A172 (cell line): ENCODE measurements at places on chromosomes 13 and 19.

- DNase-seq, result peak; percentile 21
Measured at GRCh38 chr13:63481334-63481733, 2065.7 kb upstream of the PCDH20 start.

DNA sequence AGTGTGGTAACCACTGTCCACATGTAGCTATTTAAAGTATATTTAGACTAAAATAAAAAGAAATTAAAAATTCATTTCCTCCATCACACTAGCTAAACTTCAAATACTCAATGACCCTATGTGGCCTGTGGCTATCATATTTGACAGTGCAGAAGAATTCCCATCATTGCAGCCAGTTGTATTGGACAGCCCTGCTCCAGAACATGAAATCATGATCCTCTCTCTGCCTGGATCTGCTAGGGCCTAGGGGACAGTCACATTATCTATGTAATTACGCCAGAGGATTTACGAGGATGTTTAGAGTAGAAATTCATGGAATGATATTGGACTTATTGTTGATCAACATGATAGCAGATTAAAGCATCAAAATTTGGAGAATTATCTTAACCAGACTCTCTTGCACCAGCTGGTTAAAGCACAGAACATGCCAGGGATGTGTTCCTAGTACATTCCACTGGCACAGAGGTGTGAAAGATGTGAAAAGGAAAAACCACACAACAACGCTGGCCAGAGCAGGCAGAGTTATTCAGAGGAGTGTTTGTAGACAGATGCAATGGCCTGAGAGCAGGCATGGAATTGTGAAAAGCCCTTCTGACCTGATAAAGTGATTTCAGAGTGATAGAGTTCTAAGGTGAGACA lies 108.9 kb upstream of the STARD13 start:
- DNase-seq, result no peak

- no peak for DNase-seq
Measured at GRCh38 chr13:63088226-63088625, 1672.6 kb upstream of the PCDH20 start.

DNA sequence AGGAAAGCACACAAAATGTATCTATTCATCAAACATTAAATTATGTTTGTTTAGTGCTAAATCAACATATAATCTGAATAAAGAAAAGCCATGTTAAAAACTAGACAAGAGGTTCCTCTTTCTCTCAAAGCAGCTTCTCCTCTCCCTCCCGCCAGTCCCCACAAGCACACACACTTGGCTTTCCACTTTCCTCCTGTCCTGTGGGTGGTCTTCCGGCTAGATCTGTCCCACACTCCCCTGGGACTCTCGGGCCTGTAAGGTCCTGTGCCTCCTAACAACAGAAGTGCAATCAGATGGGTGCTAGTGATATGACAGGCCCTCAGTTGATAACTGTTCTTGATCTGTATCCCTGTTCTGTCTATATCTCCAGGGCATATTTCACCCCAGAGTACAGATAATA lies 45.6 kb upstream of the RAP2A start:
- DNase-seq, result no peak

GRCh38 chr13:44934724-44935123 lies 54.5 kb downstream of the NUFIP1 start:
- DNase-seq, result peak; percentile 39

DNA sequence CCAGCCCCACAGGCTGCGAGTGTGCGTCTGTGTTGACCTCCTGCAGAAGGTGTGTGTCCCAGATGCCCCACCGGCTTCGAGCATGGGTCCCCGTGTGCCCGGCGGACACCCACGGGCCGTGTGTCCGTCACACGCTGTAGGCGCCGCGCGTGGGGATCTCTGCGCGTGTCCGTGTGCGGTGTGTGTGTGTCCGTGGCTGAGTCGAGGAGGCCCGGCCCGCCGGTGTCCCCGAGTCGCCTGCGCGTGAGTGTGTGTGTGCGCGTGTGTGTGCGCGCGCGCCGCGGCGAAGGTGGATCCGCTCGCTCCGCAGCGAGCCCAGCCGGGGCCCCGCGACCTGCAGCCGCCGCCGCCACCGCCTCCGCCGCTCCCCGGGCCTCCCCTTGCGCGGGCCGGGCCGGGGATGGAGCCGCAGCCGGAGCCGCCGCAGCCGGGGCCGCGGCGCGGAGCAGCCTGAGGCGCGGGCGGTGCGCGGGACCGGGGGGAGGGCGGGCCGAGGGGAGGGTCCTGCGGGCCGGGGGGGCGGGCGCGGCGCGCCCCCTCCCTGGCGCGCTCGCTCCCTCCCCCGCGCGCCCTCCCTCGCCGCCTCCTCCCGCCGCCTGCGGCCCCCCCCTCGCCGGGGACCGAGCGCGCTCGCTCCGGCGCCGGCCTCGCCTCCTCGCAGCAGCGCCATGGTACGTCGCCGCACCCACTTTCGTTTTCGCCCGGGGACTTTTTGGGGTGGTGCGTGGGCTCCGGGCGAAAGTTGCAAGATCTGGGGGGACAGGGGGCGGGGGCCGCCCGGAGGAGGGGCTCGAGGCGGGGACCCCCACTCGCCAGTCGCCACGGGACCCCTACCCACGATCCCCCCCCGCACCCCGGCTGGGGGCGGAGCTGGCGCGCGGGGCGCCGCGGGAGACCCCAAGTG lies 7.1 kb upstream of the NFIC start:
- DNase-seq, result no peak

- DNase-seq, result no peak
Measured at GRCh38 chr13:20424559-20424852, 101.2 kb downstream of the CRYL1 start.

GRCh38 chr19:6381030-6381750 lies 5.5 kb upstream of the PSPN start:
- no peak for DNase-seq

DNA sequence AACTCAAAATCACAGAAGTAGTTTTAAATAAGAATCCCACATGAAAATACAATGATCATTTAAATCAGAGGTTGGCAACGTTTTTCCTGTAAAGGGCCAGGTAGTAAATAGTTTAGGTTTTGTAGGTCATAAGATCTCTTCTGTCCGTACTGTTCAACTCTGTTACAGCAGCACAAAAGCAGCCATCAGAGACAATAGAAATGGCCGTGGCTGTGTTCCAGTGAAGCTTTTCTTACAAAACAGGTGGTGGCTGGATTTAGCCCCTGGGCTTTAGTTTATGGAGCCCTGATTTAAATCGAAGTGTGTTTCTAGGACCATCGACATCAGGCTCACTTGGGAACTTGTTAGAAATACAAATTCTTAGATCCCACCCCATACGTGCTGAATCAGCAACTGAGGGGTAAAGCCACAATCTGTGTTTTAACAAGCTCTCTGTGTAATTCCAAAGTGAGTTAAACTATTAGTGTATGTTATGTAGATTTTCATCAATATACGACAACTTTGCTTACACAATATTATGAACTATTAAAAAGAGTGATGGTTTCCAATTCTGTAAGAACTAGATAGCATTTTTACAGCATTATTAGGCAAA lies 54.8 kb upstream of the MIR17HG start:
- DNase-seq, result no peak

DNA sequence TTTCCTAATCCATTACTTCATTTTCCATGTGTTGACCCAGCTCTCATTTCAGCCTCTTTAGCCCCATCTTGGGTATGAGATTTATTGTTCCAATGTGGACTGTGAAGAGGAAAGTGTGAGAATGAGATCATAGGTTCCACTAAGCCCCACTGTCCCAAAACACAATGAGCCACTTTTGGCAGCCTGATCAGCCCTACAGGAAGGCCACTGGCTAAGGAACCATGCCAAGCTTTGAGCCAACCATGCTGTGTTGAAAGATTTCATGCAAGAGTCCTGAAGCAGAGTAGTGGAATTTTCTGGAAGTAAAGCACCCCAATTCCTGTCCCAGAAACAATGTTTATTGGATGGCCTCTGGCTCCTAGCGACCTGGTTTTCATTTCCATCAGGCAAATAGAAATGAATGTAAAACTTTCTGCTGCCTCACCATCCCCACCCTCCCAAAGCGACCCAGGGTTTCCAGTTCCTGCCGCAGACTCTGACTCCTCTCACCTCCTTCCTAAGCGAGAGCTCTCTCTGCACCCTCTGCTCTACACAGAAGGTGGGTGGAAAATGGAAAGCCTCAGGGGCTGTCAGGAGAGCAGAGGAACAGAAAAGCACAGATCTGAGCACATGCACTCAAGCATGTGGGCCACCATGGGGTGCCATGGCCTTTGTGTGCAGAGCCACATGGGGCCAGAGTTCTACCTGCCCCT lies 73.1 kb downstream of the KCTD12 start:
- DNase-seq, result no peak

DNA sequence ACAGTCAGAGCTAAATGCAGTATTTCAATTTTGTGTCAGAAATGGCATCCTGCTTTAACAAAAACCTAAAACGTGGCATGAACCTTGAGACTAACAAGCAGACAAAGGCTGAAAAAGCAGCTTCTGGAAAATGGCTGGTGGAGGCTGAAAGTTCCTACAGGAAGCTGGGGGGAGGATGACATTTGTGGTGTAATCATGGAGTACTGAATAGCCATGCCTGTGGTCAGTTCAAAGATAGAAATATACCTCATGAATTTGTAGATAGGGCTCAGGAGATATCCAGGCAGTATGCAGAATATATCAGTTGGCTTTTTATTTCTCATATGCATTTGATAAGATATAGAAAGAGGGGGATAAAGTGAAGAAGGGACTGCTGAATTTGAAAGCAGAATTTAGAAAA lies 181.7 kb downstream of the UQCRFS1 start:
- DNase-seq, result no peak

GRCh38 chr19:10144361-10144760 lies 24.7 kb upstream of the EIF3G start:
- DNase-seq, result no peak

- DNase-seq, result no peak
Measured at GRCh38 chr13:40407567-40407966, 258.9 kb downstream of the FOXO1 start.

GRCh38 chr19:18425515-18426415 lies 6.6 kb downstream of the SSBP4 start:
- DNase-seq, result peak; percentile 76

DNA sequence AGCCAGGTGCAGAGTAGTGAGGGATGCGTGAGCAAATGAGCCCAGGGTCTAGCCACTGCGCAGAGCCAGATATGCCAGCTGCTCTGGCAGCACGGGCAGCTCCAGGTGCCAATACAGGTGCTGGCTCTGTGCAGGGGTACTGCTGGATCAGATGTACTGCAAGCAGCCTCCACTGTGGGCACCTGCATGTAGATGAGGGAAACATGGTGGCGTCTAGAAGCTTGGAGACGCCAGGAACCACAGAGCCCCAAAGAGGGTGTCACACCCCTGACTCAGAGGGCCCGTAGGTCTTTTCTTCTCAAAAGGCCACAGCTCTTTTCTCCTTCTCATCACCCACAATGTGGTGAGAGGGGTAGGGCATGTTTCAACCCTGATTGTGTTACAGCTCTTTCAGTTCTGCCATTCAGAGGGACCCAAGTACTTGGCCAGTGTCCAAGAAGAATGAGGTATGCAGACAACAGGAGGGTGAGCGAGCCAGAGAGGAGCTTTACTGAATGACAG lies 244.4 kb upstream of the SLITRK1 start:
- DNase-seq, result no peak

DNA sequence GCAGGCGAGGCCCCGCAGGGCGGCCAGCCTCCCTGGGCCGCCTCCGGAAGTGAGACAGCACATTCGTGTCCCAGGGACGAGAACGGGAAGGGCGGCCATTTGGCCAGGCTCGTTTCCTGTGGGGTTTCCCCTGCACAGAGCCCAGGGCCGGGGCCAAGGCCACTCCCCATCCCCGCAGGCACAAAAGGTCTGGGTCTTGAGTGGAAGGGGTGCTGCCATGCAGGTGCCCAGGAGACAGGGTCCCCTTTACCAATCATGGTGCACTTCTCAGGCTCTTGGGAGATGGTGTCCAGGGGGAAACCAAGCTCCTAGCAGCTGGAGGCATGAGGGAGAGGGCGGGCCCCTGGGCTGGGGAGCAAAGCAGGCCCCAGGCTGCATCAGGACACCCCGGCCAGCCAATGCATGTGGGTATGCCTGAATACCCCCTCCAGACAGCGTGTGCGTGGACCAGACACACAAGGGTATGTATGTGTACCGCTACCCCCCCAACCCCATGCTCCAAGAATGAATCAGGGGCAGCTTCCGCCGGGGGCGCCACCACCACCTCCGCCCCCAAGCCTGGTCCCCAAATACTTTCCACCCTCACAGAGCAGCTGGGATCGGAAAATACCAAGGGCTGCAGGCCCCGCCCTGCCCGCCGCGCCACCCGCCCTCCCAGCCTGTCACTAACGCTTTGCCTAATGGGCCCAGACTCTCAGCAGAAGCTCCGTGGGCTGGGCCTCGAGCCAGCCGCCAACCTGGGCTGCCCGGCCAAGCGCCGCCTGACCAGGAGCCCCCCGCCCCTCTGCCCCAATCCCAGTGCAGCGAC lies 37.6 kb upstream of the NANOS3 start:
- peak; percentile 89 for DNase-seq

GRCh38 chr19:2616741-2617392 lies 85.6 kb downstream of the GNG7 start:
- peak; percentile 33 for DNase-seq

GRCh38 chr13:29802621-29803020 lies 47.8 kb downstream of the UBL3 start:
- no peak for DNase-seq

GRCh38 chr13:95019886-95020285 lies 281.4 kb downstream of the ABCC4 start:
- no peak for DNase-seq

DNA sequence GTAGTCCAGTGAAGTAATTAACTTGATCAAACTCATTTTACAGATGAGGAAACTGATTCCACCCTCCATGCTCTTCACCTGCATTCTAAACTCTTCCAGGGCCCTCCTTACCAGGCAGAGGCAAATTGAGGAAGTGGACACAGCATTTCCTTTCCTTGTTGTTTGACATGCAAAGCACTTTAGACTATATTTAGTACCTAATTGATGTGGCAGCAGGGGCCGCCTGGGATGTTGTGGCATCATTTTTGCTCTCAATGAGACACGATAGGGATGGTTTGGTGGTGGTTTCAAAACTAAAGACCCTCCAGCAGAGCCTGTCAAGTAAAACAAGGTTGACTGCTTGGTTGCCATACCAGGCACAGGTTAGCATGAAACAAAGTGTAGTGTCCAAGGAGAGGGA lies 7.9 kb downstream of the SIPA1L3 start:
- no peak for DNase-seq

GRCh38 chr13:110815471-110816204 lies 99.2 kb downstream of the ANKRD10 start:
- DNase-seq, result peak; percentile 24

GRCh38 chr13:111423168-111423785 lies 102.8 kb downstream of the TEX29 start:
- DNase-seq, result peak; percentile 40

- no peak for DNase-seq
Measured at GRCh38 chr13:112821340-112822055, 131.7 kb downstream of the ATP11A start.
